AG09309 (cell line): ENCODE measurements at places on chromosomes 3 and 15.

DNA sequence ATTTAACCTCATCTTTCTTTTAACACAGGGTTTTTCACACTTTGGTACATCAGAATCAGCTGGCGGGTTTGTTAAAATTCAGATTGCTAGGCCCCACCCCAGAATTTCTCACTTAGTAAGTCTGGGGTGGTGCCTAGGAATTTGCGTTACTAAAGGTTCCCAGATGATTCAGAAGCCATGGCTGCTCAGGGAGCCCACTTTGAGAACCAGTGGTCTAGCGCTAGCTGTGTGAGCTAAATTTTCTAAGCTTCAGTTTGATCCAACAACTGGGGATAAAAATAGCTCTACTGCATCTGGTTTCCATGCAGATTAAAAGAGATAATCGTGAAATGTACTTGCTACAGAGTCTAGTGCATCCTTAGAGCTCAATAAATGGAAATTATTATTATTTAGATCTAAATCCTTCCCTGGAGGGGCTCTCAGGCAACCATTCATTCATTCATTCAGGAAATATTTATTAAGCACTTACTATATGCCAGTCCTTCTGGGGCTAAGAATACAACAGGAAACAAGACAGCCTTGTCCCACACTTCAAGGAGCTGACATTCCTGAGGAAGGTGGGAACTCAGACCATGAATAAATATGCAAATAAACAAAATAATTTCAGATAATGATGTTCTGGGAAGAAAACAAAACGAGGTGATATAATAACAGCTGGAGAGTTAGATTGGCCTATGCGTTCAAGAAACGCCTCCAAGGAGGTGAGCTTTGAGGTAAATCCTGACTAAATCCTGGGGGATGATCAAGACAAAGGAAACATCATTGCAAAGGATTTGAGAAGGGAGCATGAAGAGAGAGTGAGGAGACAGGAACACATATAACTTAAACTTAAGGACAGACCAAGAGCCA is 3.9 kb upstream of the CIDEC start:
- DNase-seq: peak; percentile 37

DNA sequence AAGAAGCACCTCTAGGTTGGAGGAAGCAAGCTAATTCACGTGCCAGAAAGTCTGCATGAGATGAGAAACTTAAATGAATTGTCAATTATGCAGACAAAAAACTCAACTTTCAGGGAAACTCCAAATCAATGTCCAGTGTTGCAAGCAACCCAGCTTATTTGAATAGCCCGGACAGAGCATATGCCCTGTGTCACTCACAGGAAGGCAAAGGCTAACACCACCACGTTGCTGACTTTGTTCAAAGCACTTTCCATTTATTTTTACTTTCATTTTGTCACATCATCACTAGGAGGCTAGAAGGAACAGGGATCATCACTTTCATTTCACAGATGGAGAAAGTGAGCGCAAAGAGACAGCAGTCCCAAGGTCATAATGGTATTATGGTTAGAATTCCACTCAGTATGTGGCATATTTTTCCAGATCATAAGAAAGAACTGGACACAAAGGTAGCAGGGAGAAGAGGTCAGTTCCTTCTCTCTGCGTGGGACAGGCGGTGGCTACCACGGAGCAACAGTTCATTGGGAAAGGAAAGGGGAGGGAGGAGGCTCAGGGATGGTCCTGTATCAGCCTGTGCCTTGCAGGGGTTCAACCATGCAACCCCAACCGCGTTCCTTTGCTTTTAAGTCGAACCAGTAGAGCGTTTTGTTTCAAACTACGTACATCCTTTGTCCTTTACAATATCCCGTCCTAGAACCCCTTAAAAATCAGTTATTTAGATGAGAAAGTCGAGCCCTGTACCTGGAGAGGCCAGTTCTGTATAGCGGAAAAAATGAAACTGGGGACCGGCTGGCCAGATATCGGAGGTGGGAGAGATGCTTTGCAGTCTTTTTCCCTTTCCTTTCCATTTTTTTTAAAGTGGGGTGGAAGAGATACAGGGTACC is 1.1 kb downstream of the HEG1 start:
- DNase-seq: no peak

GRCh38 chr3:140763532-140763931 is 85.7 kb downstream of the TRIM42 start:
- DNase-seq: no peak

DNA sequence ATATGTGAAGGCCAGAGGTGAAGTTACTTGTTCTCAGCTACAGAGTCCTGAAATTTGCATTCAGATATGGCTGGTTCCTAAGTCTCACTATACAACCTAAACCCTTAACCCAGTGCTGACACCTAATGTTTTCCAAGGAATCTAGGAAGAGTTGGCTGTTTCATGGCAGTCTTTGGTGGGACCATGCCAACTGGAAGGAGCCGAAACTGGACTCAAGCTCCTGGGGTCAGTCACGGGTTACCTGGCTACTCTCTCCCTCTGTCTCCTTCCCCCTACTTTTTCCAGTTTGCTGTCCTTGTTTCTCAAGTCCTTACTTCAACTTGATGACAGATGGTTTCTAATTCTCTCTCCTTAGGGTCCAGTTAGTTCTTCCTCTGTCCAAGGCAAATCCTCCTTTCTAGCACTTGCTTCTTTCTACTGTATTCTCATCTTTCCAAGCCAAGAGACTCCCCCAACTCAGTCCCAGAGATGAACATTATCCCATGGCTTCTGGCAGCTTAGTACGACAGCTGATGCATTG is 88.6 kb upstream of the COL6A5 start:
- no peak for DNase-seq

- no peak for DNase-seq
Observed at GRCh38 chr3:131551761-131552160, 49.0 kb upstream of the MRPL3 start.

GRCh38 chr3:37375184-37376127 is 201.1 kb upstream of the LRRFIP2 start:
- DNase-seq: no peak
